ENCODE measurements at places on chromosomes 6 and 20.
A peak's percentile ranks its signal among the peaks of the same experiment; 100 is the strongest.

DNA sequence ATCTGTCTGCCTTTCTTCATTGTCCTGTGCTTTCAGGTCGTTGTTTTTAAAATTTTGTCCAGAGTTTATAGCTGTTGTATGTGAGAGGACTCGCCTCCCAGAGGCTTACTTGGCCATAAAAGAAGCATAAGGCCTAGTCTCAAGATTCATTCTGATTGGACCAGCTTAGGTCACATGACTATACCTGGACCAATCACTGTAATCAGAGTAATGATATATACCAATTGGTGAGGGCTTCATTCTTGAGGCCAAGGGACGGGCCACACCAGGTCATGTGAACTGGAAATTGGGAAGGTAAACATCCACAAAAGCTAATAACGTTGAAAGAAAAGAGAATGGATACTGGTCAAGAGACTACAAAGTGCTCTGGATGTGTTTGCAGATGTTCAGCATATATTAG is 141.4 kb upstream of the SULF2 start:
- DNase-seq, result no peak

- DNase-seq, result no peak
Measured at GRCh38 chr6:22072949-22073348, 223.9 kb downstream of the PRL start.

DNA sequence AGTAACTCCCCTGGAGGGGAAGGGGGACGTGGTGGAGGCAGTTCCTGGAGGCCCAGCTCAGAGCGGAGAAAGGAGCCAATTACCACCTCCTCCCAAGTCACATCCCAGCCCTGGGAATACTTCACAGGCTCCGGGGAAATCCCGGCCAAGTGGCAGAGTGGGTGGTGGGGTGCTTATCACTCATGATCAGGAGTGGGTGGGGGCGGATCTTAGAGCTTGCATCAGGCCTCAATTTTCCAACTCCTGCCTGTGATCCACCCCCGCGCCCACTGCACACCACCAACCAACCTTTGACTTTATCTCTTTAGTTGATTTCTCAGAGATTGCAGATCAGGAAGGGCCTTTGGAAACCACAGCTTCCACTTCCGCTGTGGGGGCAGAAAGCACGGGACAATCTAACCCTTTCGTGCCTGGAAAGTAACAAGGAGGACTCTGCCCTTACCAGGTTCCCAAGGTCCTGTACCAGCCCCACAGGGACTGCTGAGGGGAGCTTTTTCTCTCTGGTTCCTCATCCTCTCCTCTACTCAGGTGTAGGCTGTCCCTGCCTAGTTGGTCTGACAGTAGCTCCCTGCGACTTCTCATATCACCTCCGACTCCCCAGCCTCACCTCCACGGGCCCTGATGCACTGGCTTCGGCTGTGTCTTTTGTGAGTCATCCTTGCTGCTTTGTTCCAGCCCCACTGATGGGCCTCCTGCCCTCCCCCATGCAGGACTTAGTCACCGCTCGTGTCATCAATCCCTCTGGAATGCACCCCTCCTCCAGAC is 24.9 kb upstream of the IER3 start:
- DNase-seq, result peak; percentile 89

DNA sequence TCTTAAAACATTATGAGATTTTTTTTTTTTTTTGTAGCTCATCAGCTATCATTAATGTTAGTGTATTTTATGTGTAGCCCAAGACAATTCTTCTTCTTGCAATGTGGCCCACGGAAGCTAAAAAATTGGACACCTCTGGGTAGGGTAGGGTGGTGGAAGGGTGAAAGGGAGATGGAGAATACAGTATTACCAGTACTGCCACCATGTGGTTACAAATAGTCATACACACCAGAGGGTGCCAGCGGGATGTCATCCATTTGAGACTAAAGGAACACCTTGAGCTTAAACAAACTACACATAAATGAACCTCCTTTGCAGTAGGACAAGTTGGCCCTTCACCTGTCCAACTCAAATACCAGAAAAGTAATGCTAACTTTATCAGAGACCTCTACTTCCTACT is 601.9 kb downstream of the HTR1B start:
- DNase-seq, result no peak

GRCh38 chr6:57317060-57317943 is at the start of gene PRIM2:
PRIM2 (plus strand) TSS chr6:57317630; CDS start chr6:57318446, 816 bp downstream.
- peak; percentile 84 for DNase-seq

GRCh38 chr6:7264686-7265384 is 48.2 kb downstream of the SSR1 start:
- no peak for DNase-seq

DNA sequence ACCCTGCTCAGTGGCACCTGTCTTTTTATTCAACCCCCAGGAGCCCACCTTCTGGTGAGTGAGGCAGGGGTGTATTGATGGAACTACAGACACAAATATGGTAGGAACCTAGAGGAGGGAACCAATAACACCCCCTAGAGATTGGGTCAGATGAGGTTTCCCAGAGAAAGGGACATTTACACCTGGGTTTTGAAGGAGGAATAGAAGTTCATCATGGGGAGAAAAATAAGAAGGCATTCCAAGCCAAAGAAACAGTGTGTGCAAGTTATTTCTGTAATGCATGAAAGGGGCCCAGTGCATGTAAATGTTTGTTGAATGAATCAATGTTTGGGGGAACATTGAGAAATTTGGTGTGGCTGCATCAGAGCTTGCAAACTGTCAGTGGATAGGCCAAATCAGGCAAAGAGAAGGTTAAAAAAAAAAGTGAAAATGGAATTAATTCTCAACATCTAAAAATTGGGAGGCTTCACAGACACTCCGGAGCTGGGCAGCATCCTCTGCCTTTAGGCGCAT is 11.1 kb upstream of the KIAA1755 start:
- no peak for DNase-seq

DNA sequence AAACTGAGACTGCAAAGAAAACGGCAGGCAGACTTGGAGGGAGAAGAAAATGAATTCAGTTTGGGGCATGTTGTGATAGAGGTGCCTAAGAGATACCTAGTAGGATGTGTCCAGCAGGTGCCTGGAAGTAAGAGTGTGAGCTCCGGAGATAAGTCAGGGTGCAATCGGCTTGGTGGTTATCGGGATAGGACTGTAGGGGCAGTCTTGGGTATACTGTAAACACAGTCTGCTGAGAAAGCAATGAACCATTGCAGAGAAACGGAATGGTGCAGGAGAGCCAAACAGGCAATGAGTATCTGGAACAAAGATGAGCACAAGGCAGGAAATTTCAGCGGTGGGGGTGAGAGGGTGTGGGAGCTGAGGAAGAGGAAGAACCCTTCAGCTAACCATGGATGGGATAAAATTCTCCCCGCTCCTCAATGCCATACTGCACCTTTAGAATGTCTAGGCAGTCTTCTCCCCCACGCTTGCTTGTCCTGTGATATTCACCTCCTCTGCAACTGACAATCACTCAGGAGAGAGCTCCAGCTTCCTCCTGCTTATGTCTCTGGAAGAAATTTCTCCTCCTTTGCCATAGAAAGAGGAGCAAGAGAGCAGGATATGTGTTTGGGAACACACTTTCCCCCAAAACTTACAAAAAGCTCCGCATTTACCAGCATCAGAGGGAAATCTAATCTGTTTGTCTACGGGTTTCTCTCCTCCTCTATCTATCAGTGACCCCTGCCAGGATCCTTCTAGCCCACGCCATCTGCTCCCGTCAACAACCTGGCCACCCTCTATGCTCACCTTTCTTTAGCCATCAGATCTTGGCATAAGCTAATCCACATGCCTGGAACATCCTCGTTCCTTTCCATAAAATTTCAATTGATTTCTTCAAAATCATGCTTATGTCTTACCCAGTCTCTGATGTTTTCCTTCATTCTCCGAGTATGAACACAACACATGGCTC is 381.7 kb upstream of the JARID2 start:
- DNase-seq, result no peak

- peak; percentile 84 for DNase-seq
Measured at GRCh38 chr6:167570460-167571400, 245.8 kb downstream of the TTLL2 start.

DNA sequence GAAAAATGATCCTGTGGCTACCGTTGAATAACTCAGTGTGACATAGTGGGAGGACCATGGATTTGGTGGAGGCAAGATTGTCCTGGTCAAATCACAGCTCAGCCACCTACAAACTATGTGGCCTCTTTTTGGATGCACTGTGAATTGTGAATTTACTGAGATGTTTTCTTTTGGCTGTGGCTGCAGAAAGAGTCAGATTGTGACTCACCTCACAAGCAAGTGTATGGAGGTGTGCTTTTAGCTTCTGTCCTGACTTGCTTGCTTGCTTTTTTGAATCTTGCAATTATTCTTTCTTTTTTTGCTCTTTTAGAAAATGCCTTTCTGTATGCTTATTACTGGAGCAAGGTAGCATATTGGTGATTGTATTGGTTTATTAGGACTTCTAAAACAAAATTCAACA is 122.9 kb upstream of the FOXO3 start:
- no peak for DNase-seq

- no peak for DNase-seq
Measured at GRCh38 chr6:139490482-139490881, 116.0 kb upstream of the CITED2 start.

GRCh38 chr6:132872923-132873322 is 58.6 kb downstream of the RPS12 start:
- no peak for DNase-seq

DNA sequence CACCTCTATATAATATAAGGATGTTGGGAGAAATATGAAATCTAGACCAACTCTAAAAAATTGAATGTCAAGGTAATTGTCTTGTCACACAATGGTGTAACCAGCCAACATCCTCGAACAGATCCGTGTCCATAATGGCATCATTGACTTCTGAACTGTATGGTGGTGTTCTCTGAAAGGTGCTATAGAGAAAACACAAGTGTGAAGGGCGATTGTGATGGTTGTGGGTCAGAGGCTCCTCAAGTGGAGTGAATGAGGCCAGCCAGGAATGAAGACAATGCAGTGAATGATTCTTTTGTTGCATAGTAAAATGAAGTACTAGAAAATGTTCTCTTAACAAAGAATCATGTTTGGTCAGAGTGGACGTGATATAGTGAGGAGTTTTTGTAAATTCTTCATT is 58.3 kb downstream of the CARMIL1 start:
- no peak for DNase-seq

DNA sequence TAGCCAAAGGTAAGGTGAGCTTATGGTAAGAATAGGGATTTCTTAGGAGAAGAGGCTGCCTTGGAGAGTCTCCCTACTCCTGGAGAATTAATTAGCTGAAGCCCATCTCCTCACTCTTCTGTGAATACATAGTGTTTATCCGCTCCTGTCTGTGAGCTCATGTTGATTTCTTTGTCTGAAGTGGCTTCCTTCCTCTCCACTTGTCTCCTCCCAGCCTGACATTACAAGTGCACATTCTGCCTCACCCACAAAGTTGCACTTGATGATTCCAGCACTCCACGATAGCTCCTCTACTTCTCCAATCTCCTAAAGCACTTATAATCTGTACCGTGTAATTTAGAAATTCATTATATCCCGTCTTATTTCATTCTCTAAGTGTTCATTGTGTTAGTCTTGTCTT is 287.2 kb downstream of the QKI start:
- no peak for DNase-seq

GRCh38 chr6:70686548-70687133 is 19.0 kb downstream of the SMAP1 start:
- DNase-seq, result no peak

DNA sequence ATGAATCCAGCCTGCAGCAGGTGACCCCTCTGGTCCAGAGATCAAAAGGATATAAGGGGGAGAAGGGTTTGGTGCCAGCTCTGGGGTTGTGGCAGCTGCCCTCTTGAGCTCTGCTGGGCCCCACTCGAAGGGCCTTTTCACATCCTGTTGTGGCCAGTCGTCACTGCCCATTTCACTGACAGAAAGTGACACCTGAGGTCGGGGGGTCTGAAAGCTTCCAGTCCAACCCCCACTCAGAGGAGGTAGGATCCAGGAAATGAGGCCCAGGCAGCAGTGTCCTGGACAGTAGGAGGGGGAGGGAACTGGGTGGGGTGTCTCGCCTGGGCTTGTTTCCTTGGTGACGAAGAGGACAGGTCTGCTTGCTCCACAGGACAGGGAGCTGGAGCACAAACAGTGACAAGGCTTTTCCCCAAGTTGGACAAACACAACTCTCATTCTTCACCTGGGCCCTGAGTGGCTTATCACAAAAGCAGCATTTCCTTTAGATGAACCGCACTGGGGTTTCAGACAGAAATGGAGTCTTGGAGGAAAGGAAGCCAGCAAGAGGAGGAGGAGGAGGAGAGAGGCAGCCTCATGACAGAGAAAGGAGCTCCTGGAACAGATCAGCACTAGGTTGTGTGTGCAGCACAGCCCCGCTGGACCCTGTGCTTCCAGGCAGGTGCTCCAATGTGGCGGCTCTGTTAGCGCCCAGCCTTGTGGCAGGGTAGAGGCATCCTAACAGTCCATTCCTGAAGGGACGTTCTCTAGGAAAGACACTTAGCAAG is 11.0 kb downstream of the FRS3 start:
- no peak for DNase-seq

- no peak for DNase-seq
Measured at GRCh38 chr6:70424291-70424690, 11.0 kb downstream of the FAM135A start.

DNA sequence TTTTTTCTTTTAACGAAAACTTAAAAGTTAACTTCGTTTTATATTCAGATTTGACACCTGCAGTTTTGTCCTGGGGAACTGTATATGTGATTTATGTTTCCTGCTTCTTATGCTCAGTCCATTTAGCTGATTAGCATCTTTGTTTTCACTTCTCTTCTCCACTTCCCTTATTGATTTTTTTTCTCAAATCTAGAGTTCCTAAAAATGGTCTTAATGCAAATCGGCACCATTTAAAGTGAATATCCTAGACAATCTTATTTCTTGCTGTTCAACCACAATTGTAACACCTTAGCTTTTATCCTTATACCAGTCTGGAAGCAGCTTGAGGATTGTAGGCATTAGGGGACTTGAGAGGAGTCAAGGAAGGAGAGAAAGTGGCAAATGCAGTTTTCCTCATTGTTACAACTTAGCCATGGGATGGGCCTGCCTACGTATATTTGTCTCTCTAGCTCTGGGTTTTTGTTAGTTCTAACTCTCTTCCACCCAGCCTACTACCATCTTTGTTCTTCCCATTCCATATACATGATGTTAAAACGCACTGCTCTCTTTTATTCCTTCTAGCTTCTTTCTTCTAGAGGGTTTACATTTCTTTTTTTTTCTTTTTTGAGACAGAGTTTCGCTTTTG is 8.5 kb downstream of the QRSL1 start:
- no peak for DNase-seq

DNA sequence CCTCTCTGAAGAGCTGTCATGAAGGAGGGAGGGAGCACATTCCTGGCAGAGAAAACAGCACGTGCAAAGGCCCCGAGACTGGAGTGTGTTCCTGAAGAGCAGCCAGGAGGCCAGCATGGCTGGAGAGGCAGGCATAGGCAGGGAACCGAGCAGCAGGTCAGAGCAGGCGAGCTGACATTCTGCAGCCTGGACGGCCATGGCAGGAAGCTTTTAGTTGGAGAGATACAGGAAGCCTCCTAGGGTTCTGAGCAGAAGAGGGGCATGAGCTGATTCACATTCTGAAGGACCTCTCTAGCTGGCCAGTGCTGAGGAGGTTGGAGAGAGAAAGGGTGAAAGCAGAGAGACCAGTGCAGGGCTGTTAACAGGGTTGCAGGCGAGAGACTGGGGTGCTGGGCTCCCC is 29.7 kb downstream of the POFUT1 start:
- DNase-seq, result peak; percentile 17

GRCh38 chr6:38080360-38080759 is 260.8 kb downstream of the ZFAND3 start:
- DNase-seq, result no peak

- no peak for DNase-seq
Measured at GRCh38 chr6:11358904-11359830, 126.7 kb upstream of the NEDD9 start.
